ENCODE measurements at places on chromosomes 6 and 20. TPM values are rescaled to one million over a fixed set of nuclear protein-coding genes. Genes with fewer than 3 reads are reported as not detected.

GRCh38 chr6:38214159-38214558 lies 394.6 kb downstream of the ZFAND3 start:
- DNase-seq, result no peak

DNA sequence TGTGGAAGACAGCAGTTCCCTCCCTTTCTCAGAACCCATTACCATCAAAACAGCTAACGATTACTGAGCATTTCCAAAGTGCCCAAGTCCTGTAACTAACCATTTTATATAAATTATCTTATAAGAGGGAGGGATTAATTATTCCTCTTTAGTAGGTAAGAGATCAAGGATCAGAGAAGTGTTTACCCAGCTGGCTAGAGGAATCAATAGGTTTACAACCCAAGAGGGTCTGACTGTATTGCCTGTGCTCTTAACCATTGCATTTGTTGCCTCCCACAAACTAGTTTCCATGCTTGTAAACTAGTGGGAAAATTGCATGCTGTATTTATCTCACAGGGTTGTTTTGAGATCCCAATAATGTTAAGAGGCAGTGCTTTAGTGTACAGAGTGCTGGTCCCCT lies 3.7 kb upstream of the DBNDD2 start:
- DNase-seq, result no peak

The RAET1G gene
- 2.0 TPM for total RNA-seq

DNA sequence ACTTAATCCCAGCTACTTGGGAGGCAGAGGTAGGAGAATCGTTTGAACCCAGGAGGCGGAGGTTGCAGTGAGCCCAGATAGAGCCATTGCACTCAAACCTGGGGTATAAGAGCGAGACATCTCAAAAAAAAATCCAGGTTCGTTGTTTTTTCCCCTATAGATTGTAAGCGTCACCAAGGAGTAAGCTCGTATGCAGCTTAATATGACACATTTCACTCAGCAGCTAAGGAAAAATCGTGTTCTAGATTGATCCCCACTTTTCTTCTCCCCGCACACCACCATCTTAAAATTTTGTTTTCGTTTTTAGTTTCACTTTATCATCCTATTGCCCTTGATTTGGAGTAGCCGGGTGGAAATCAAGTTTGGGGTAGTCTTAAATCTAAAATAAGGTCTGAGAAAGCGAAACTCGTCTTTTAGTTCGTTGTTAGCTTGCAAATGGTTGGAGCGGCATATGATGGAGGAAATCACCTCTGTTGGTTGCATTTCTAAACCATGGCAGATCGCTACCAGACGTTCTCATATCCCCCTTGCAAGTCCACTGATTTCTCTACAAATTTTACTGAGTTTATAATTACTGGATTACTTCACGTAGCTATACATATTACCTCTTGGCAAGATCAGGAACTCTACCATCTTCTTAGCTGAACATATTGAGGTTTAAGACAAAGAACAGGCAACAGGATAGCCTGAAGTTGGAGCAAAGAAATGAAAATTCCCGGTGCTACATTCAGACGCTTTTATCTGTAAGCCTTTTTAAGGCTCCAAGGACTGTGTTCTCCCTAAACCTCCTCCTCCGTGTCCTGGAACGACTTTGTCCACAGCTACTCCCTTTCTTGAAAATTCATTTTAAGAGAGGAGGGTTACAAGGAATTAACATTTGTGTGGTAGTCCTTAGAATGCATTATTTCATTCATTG lies 91.1 kb upstream of the BTN3A2 start:
- peak; percentile 16 for DNase-seq

The SLC32A1 gene
- not detected for total RNA-seq

GRCh38 chr6:89987830-89988229 lies 93.6 kb downstream of the GJA10 start:
- no peak for DNase-seq

The TMEM217 gene
- 3.2 TPM for total RNA-seq

The GCLC gene
- total RNA-seq, result 14.7 TPM

DNA sequence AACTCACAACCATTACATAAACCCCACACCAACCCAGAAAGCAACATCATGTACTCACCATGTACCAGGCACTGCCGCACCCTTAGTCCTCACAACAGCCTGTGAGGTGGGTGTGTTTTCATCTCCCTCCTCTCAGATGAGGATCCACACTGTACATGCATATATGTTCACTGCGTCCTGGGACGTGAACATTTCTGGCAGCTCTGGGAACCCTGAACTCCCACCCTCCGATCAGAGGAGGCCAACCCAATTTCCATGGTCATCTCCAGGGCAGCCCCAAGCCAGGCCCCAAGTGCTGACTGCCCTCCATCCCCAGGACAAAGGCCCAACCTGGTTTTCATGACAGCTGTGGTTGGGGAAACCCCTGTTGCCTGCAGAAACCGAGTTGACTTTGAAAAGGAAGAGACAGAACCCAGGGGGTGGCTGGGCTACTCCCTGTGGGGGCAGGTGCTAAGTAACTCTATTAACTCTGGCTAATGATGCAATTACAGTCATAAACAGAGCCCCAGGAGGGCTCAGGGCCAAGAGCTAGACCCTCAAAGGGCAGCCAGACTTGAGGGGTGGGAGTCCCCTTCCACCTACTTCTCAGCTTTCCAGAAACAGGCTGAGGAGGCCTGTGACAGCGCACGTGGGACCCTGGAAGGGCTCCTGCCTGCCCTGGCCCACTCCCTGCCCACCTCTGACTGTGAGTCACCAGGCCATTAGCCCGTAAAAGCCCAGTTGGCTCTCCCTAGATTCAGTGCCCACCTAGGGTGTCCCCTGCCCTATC lies 2.6 kb downstream of the TFEB start:
- DNase-seq, result no peak

GRCh38 chr6:113857556-113858479 lies 673 bp downstream of the MARCKS start:
- peak; percentile 38 for DNase-seq

DNA sequence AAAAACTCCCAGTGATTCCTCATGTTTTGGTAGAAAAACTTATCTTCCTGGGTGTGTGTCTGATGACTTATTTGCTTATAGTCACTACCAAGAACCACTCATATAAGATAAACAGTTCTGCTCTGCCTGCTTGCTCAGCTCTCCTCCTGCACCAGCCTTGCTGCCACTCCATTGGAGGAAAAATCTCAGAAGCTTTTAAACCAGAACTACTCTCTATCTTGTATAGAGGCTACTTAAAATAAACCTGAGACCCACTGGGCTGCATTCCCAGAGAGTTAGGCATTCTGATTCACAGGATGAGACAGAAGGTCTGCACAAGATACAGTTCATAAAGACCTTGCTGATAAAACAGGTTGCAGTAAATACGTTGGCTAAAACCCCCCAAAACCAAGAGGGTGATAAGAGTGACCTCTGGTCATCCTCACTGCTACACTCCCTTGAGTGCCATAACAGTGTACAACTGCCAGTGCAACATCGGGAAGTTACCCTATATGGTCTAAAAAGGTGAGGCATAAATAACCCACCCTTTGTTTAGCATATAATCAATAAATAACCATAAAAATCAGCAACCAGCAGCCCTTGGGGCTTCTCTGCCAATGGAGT lies 728.3 kb downstream of the EPHA7 start:
- DNase-seq, result peak; percentile 1

- no peak for DNase-seq
These were observed 37.8 kb downstream of the PSMG4 start for GRCh38 chr6:3296537-3296936.

GRCh38 chr6:52409499-52409898 lies 10.6 kb upstream of the EFHC1 start:
- no peak for DNase-seq

The PCK1 gene
- total RNA-seq, result not detected

DNA sequence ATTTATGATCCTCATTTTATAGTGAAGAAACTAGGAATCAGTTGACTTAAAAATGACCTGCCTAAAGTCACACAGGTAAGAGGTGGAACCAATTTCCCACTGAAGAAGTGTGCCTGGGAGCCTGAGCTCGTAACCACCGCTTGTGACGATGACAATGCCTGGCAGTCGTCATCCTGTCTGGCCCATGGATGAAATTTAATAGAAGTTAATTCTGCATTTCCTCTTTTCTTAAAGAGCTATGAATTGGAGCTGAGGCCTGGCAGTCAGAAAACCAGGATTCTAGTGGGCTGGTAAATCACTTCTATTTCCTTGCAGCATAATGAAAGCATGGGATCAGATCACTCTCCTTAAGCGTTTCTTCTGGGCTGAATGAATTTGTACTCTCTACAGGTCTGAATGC lies 200.0 kb upstream of the SGK1 start:
- DNase-seq, result no peak

DNA sequence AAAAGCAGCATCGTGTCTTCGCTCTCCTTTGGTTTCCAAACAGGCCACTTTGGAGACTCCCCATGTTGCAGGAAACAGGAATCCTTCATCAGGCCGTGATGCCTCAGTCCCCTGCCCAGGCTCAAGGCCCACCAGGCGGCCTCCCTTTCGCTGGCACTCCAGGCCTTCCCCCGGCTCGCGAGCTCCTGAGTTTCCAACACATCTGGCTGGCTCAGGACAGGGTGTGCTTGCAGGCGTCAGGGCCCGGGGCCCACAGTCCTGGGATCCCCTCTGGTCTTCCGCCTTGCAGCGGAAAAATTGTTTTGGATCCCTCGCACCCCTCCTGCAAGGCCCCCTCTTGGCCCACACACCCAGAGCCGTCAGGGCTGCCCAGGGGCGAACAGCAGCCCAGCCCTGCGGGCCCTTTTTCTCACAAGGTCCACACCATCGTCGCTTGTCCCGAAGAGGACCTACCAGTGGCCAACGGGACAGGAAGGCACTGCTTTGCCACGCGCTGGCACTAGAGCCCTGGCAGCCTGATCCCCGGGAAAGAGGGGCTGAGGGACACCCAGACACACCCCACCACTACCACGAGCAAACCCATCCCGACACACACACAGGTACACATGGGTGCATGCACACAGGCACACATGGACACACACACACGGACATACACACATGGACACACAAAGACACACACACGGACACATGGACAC lies 1930.9 kb upstream of the DEFB115 start:
- DNase-seq, result no peak

The TP53INP2 gene
- total RNA-seq, result 5.0 TPM

GRCh38 chr6:29927275-29927569 lies 15.1 kb upstream of the HLA-A start:
- DNase-seq, result no peak

The DSP gene
- total RNA-seq, result 39.5 TPM

GRCh38 chr20:11734431-11734830 lies 183.3 kb upstream of the BTBD3 start:
- DNase-seq, result no peak

The VTA1 gene
- 124 TPM for total RNA-seq

DNA sequence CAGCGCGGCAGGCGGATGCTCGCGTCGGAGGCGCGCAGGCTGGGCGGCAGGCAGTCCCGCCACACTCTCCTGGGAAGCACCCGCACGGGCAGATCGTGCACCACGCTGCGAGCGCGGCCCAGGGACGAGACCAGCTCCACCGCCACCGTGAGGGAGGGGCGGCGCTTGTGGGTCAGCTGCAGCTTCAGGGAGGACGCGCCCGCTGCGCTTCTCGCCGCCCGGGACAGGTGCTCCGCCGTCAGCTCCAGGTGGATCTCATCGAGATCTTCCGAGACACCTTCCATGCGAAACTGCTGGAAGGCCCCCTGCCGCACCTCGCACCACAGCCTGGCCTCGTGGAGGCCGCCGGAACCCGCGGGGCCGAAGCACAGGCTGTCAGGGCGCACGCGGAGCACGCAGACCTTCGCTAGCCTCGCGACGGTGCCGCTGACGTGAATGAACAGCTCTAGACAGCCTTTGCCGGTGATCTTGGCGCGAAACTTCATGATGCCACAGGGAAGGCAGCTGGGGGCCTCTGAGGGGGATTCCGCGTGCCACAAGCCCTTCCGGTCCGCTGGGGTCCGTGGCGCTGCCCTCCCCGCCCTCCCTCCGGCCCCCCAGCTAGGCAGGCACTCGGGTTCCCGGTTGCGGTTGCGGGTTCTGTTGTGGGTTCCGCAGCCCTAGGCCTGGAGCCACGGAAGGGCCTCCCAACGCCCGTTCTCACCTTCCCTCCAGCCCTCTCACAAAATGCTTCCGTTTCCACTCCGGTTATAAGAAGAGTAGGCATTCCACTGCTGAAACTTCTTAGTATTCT lies at the start of gene HUS1B:
Gene HUS1B, minus strand, starts transcription at position 641 of the 793 bp plus-strand sequence. Its CDS starts 156 bp downstream, at position 485.
- no peak for DNase-seq

The FANCE gene
- 11.4 TPM for total RNA-seq
